ENCODE measurements at places on chromosomes 5 and 9.

DNA sequence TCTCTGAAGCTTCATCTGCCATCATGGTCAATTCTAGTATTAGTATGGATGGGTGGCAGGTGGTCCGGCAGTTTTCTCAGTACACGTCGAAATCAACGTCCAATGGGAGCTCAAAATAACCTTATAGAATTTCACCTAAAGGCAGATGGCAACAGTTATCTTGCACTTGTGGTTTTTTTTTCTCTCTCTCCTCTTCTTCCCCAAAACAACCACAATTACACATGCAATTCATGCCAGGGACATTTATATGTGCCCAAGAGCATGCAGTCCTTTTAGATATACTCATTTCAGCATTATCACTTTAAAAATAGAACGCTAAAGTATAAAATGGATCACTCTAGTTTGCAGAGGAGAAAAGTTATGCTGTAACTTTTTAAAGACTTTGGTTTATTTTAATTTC is 1428.9 kb upstream of the WWC1 start:
- no peak for DNase-seq

GRCh38 chr5:103037673-103038455 is 82.1 kb downstream of the GIN1 start:
- DNase-seq = no peak

DNA sequence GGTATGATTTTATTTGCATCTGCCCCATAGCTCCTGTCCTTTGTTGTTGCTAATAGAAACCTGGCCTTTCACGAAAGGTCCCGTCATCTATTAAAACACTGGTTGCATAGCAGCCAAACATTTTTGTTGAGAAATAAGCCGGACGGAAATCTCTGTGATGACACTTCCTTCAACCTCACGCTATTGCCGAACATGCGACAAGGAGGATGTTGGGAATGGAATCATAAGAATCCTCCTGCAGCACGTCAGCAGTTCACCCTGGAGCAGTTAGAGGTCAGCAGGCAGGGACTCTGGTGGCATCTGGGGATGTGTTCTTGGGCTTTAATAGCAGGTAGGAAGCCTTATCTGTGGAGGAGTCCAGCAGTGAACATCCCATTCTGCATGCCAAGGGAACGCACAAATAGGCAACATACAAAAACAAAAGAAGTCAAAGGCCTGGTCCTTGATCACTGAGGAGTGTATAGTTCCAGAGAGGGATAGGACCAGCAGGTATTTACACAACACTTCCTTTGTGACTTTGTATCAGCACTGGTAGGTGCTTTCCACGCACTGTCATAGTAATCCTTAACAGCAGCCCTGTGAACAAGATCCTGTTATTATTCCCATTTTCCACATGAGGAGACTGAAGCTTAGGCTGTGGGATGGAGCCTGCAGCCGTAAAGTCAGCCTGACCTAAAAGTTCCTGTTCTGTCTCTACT is 33.4 kb downstream of the ARHGAP26 start:
- no peak for DNase-seq

GRCh38 chr5:43227655-43228054 is 35.6 kb downstream of the NIM1K start:
- DNase-seq = no peak

GRCh38 chr9:37913480-37914153 is 9.7 kb upstream of the SLC25A51 start:
- peak; percentile 74 for DNase-seq

GRCh38 chr9:126375386-126375785 is 48.8 kb downstream of the MVB12B start:
- no peak for DNase-seq

DNA sequence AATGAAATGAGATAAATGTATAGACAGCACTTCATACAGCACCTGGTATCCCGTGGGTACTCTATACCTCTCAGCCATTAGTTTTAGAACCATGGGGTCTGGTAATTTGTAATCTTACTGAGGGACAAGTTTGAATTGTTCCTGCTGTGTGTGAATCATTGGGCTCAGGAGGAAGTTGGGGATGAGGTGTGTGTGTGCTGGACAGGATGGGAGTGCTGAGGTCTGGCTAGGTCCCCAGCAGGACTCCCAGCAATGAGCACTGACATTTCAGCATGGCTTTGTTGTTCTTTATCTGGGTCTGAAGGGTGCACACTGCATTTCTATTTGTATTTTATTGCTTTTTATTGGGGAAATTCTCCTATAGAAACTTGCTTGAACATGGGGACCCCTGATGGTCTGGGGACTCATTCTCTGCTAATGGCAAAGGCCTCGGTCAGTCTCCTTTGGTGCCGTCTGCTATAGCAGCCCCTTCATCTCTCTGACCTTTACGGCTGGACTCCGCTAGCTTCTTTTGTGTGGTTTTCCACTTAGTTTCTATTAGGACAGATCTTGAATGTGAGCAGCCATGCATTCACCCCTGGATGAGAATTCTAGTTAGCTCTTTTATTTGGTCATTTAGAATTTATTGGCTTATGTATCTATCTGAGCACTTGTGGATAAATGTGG is 98.1 kb downstream of the SREK1 start:
- no peak for DNase-seq

- no peak for DNase-seq
Observed at GRCh38 chr5:14355391-14355790, 212.2 kb downstream of the TRIO start.

DNA sequence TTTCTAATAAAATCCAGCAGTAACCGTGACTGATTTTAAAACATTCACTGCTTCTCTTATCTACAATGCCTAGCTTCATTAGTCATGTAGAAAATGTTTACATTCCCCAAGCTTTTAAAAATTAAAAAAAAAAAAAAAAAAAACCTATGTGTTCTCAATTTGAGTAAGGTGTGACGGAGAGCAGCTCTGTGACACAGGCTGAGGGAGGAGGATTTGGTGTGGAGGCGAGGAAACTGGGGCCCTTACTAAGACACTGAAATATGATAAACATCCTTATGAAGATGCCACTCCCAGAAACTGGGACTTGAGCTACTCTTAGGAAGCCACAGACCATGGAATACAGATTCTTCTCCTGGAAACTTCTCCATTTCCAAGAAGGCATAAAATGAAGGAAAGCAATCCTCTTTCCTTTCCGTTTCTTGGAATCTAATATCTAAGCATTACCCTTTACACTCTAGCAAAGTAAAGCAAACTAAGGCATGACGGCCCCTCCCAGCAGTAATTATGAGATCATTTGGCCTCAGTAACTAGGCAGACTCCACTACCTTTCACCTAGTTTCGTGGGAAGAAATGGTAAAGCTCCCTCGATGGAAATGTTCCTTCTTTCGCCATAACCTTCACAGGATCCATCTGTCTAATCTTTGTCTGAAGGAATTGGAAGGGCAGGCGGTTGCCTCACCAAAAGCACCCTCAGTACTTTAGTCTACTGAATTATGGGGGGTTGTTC is 23.5 kb downstream of the GRAMD2B start:
- DNase-seq = no peak

DNA sequence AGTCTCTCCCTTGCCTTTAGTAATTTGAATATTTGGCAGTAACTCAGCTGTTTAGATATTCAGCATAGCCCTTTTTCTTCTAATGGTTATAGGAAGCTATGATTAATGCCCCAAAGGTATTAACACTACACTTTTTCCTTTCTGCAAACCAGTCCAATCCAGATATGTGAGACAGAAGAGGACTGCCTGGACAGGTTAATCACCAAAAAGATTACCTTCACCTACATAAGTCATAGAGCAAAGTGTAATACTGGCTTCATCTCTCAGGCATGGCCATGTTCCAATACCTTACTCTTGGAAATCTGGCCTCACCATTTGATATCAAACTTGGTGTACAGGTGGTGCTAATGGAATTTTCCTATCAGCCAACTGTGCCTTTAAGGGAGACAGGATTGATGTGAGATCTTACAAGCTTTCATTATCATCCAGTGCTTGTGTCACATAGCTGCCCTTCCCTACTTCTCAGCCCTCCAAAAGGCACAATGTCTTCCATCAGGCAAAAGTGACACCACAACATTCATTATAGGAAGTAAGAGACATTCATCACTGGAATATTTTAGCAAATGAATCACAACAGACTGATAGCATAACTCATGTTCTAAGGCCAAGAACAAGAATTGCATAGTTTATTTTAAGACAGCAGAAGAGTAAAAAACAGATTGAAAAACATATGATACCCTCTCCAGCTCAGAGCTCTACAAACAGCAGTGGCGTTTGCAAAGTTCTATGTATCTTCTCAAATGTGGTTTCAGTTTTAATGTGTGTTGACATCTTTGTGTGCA is 91.2 kb upstream of the PAM start:
- DNase-seq = no peak

DNA sequence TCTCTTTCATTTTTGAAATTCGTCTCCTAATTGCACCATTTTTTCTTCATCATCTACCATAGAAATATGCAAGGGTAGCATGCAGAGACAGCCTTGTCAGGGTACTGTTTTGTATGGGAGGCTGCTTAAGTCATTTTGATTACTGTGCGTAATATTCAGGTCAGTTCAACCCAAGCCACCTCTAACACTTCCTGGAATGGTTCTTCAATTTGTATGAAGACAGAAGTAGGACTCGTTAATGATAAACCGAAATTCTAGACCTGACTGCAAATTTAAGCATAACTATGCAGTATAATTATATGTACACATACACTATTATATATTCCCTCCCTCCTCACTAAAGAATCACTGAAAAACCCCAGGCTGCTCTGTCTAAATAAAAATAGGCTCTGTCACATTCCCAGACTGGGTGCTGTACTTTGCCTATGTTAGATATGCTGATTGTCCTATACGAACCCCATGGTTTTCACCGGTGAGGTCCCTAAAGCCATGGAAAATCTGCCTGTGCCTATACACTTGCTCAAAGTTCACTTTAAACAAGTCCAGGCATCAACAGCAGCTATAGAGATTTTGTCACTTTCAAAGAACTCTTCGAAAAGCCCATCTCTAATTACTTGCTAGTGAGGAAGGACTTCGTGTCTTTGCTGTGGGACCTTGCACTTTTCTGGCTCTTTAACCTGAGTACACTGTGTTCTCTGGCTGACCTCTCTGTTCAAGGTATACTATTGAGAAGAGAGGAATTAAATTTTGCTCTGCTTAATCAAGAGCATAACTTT is 352.1 kb upstream of the CD180 start:
- no peak for DNase-seq

- DNase-seq = no peak
Observed at GRCh38 chr5:57007344-57007743, 55.4 kb upstream of the MIER3 start.
